ENCODE measurements at places on chromosomes 3 and 15.

DNA sequence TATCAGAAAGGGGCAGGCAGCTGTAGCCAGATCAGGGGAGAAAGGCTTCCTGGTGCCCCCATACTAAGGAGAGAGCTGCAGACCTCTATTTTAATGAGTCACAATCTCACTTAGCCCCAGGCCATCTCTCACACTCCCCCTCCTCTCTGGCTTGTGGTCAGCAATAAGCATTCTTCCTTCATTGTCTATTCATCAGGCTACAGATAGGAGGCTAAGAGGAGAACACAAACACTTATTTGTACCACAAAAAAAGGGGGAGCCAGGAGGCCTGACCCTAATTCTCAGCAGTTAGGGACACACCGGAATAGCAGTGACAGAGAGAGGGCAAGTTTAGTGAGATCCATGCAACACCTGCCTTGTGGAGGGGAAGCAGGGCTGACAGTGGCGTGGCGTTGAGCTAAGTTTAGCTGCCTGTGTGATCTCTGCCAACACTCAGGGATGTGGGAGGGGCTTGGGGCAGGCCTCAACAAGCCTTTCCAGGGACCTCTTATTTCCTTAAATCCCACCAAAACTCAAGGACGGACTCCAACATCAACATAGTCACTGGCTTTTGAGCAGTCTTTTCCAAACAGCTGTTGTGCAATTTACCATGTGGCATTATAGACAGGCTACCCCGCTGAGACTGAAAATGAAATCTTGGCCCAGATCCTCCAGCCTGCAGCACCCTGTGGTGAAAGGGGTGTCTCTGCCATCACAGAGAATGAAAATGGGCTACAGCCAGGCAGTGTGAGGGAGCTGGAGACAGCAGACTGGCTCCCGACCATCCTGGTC is 191.9 kb upstream of the TSC22D2 start:
- no peak for DNase-seq

DNA sequence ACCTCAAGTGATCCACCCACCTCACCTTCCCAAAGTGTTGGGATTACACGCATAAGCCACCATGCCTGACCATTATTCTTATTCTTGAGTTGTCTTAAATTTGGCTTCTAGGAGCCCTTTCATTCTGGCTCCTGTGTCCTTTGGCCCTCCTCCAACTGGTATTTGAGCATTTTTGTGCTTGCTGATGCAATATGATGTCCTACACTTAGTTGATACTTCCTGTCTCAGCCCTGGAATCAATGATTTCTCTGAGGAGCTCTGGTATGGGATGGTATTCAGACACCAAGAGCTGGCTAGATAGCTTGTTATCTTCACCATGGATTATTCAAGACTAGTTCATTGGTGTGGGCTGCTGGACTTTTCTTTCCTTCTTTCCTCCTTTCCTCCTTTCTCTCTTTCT is 25.4 kb downstream of the ZNF621 start:
- no peak for DNase-seq

- DNase-seq = no peak
Observed at GRCh38 chr3:37546876-37547275, 314.8 kb upstream of the CTDSPL start.

DNA sequence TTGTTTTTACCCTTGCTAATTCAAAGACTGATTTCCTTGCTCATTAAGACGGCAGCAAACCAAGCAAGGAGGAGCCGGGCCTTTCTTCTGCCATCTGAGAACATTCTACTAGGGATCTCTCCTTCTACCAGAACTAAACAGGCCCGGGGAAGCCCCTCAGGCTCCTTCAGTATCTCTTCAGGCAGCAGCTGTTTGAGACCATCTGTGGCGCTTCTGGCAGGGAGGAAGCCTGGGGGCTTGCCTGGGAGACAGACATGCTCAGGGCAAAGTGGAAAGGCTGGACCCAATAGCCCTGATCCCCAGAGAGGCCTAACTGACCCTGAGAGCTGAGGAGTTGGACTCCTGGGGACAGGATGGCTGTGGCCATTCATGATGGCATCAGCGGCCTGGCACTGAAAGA is 67.9 kb downstream of the FEM1B start:
- DNase-seq = no peak

DNA sequence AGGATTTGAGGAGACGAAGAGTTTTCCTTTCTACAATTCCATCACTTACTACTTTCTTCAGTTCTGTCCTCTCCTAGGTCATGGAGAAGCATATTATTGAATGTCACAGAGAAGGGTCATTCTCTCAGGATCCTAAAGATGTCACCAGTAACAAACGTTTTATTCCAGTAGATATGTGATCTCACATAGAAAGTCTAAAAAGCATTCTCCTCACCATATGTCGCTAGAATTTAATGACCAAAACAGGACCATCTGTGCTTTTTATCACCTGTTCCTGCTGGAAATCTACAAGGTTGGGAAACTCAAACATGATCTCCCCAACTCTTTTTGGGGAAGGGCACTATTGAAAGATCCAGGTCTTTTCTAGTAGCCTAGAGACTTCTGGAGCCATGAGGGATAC is 24.0 kb upstream of the FRMD5 start:
- DNase-seq = no peak

DNA sequence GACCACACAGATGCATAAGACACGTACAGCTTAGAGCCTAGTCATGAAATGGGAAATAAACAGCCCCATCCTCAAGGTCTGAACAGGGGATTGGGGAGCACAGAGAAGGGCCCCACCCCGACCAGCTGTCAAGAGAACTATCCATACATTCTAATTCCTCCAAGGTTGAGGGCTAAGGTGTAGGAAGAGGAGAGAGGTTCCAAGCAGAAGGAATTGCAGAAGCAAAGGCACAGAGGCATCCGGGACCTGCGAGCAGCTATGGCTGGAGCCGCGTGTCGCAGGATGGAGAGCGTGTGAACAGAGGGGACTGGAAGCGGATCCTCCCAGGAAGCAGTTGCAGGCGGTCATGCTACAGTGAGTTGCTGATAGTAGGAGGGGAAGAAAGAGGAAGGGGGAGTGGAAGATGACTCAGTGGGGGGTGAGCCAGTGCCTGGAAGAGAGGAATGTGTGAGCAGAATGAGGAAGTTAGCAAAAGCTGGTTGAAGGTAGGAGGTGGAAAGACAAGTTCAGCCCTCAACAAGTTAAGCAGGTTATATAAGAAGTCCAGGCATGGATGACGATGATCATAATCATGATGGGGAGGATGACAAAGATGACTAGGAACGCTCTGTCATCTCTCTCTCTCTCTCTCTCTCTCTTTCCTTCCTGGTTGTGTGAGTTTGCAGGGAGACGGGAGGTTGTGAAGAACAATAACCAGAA is 89.7 kb downstream of the LIPC start:
- DNase-seq = no peak

DNA sequence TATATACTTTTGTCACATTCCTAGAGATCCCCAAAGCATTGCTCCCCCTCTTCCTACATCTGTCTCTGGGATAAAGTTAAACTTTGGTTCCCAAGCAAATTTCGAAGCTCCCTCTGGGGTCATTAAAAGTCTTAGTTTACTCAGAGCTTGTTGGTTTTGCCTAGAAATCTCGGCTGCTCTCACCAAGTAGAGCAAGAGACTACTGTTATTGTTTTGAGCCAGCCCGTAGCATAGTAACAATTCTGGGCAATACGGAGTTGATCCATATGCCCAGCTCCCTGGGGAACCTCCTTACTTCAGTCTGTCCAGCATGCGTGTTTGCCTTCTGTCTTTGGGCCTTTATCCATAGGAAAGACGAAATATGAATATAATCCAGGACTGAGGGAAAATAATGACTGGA is 10.0 kb upstream of the P3H2 start:
- no peak for DNase-seq

DNA sequence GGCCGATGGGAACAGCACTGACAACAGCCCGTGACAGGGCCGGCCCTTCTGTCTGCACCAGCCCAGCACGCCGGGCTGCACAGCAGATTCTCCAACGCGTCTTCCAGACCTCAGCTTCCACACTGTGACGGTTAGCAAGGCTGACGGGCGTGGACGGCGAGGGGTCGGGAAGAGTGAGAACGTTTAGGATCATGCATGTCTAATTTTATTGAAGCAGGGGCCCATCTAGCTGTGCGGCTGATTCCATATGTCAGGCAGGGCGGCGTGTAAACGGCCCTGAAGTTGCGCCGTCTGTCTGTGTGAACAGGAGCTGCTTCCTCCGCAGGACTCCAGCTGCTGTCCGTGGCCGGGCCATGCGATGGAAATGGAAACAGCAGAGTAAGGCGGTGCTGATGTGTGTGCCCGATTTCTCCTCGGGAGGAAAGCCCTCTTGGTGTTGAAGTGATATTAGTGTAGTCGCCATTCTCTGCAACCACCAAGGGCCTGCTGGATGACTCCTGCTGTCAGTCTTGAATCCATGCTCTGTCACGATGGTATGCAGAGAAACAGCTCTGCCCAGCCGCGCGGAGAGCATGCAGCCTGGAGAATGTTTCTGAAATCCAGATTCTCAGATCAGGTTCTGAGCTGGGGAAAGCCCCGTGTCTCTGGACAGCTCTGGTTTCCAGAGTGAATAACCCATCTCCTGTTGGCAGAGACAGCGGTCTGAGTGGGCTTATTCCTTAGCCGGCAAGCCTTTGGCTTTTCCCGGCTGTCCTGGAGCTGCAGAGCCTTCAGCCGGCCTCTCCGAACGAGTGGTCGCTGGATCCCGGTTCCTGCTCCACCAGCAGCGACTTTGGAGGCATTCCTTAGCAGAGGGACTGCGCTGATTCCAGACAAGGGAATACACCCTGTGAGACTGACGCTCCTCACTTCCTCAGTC is 158.1 kb upstream of the UBE3A start:
- no peak for DNase-seq

DNA sequence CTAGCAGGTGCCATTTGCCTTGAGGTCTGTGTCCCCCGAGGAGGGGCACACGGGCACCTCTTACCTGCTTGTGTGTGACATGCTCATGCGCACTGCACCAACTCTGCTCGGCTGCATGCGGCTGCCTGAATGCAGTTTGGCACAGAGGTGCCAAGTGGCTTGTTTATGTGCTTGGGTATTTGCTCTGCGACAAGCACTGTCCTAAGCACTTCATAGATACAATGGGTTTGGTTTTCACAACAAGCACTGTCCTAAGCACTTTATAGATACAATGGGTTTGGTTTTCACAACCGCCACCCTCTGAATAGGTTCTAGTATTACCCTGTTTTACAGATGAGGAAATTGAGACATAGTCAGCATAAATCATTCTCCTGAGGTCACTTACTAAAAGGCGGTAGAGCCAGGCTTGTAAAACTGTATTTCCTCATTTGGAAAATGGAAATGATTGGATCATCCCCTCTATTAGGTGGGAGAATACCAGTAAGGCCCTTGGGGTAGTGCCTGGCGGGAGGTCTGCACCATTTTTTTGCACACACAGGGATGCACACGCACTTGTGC is 487 bp downstream of the ITIH4 start:
- DNase-seq = no peak

- DNase-seq = no peak
Observed at GRCh38 chr3:152222327-152222726, 46.4 kb upstream of the MBNL1 start.

DNA sequence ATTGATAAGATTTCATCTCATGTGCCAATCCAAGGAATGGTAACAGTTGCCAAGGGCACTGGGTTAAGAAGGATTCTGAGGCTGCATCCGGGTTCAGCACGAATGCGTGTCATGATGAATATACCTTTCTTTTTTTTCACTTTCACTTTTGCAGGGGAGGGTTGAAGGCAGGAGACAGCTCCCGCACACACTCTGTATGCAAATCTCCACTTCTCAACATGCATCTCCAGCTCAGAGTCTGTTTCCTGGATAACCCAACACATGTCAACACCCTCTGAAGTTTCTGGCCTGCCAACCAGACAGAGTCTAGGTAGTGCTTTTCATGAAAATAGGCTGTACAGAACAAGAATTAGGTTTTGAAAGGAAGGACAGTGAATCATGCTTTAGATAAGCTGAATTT is 21.6 kb downstream of the B4GALT4 start:
- peak; percentile 22 for DNase-seq

- DNase-seq = no peak
Observed at GRCh38 chr3:115651087-115651486, 27.8 kb downstream of the GAP43 start.

GRCh38 chr15:28273468-28273867 is 48.5 kb downstream of the HERC2 start:
- no peak for DNase-seq

GRCh38 chr15:47477341-47477740 is 240.0 kb upstream of the SEMA6D start:
- no peak for DNase-seq

DNA sequence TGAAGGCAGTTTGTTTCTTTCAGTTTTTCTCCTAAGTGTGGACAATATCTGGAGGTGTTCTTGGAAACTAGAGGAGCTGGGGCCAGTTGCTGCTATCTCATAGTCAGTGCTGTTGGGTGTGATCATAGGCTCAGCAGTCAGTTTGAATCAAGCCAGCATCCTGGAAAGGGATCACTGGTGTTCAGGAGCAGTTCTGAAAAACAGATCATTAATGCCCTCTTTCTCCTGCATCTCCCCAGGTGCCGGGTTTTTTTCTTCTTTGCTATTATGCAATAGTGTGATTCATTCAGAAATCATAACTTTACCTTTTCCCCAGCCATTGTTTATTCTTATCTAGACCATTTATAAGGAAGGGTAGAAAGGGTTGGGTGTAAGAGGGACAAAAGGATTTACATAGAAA is 24.0 kb downstream of the LNP1 start:
- DNase-seq = no peak

Measured in stimulated activated CD4-positive, alpha-beta T cell treated with anti-CD3 and anti-CD28 coated beads, Interleukin-12 subunit alpha, Interleukin-12 subunit beta, amount 100 ng/mL, for 48 hours (primary cell).